ENCODE measurements at places on chromosomes 2 and 18. TPM values are rescaled to one million over a fixed set of nuclear protein-coding genes. Genes with fewer than 3 reads are reported as not detected.

Gene IMPACT
- 34.3 TPM for total RNA-seq

Gene INPP4A
- total RNA-seq, result 29.5 TPM

Gene NR4A2
- total RNA-seq, result 11.0 TPM

Gene IL18RAP
- 2.5 TPM for total RNA-seq

Gene LYPD6B
- 40.1 TPM for total RNA-seq

Gene GALR1
- total RNA-seq, result 0.07 TPM

DNA sequence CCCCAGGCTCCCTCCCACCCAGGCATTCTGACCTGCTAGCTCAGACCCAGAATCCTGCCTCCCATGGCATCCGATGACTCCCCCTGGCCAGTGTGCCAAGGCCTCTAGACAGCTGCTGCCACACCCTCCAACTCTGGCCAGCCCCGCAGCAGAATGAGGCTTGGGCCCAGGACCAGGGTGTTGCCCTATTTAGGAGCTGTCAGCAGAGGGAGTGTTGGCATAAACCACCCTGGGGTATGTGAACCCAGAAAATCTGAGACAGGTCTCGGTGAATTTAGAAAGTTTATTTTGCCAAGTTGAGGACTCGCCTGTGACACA, 134.3 kb downstream of the KLHL29 start:
- no peak overlapping the region for H3K4me3 ChIP-seq
- H3K4me1 ChIP-seq, result peaks cover 61% of the 10 kb centered on the region
- DNase-seq, result no peak
- H3K36me3 ChIP-seq, result peaks cover 16% of the 10 kb centered on the region
- H3K27me3 ChIP-seq, result peaks cover 6% of the 10 kb centered on the region

GRCh38 chr2:118718921-118719320, 128.5 kb downstream of the EN1 start:
- H3K4me3 ChIP-seq, result no peak overlapping the region
- no peak overlapping the region for H3K27ac ChIP-seq
- H3K27me3 ChIP-seq, result peaks cover 19% of the 10 kb centered on the region
- DNase-seq, result no peak
- no peaks in the 10 kb centered on the region for H3K36me3 ChIP-seq

GRCh38 chr2:196224756-196225155, 53.4 kb upstream of the STK17B start:
- H3K27me3 ChIP-seq, result no peaks in the 10 kb centered on the region
- no peaks in the 10 kb centered on the region for H3K4me1 ChIP-seq
- DNase-seq, result no peak
- H3K27ac ChIP-seq, result no peak overlapping the region
- H3K36me3 ChIP-seq, result peaks cover 16% of the 10 kb centered on the region

DNA sequence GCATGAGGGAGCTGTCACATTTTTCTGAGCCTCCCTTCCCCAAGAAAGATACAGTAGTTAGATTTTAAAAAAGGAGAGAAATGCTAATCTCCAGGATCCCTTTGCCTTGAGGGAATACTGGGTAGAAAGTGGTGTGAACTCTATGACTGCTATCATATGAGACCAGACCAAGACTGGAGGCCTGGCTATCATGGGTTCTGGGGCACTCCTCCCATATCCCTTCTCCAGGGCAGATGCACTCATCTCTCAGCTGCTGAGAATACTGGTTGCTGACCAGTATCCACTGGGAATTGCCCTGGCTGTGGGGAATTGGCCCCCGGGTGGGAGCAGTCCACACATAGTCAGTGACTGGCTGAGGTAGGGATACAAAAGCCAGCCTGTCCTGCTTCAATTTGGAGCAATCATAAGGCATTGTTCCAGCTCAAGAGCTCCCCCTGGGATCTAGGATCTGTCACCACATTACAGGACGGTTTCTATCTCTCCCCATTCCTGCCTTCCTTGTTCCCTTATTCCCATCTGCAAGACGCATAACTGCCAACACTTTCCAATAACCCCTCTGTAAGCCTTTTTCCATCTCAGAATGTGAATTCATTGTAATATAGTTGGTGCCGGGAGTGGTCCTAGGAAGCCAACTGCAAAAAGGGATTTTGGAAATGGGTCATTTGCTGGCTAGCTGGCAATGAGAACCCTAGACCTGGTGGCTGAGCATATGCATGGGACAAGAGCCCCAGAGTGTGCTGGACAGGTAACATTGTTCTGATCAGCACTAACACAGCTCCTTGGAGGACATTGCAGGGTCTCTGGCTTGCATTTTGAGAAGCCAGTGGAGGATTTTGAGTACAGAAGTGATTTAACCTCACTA, 35.4 kb upstream of the REEP1 start:
- H3K27ac ChIP-seq, result no peak overlapping the region
- peaks cover 17% of the 10 kb centered on the region for H3K27me3 ChIP-seq
- no peak overlapping the region for H3K4me3 ChIP-seq

- H3K4me3 ChIP-seq, result no peak overlapping the region
- no peaks in the 10 kb centered on the region for H3K27me3 ChIP-seq
- no peaks in the 10 kb centered on the region for H3K36me3 ChIP-seq
- peaks cover 16% of the 10 kb centered on the region for H3K4me1 ChIP-seq
- H3K27ac ChIP-seq, result no peak overlapping the region
Measured at GRCh38 chr2:226115102-226115831, 684.4 kb downstream of the IRS1 start.

DNA sequence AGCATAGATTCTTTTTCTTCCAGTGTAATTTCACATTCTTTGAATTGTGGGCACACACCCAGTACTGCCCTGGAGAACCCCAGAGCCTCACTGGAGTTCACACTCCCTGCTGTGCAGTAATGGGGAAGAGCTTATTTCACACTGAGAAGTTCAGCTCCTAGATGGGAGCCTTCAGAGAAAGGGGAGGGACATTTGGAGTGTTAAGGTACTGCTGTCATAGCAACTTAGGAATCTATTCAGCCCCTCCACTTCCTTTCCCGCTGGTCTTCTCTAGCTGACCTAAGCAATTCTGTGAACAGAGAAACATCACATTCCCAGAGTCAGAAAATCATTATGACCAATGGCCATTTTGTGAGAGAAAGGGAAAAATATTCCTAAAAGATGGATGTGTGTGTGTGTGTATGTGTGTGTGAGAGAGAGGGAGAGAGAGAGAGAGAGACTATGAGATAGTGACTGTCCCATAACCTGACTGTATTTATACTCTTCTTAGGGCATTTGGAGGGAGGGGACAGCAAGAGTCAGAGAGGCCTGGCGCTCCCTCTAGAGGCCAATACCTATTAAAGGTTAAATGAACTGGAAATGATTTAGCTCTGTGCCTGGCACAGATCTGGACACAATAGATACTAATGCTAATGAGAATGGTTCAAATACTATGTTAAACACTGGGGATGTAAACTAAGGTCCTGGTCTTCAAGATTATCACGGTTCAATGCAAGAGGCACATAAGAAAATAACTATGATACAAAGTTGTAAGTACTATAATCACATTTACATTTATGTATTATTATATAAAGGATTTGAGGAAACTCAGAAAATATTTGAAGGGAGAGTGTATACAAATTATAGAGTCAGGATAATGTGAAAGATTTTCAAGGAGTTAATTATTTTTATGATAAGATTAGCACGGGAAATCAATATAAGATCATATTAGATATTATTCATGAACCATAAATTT, 41.5 kb upstream of the RPE start:
- H3K27ac ChIP-seq, result peak overlapping the region; percentile 52
- H3K4me3 ChIP-seq, result peak overlapping the region; percentile 34
- H3K36me3 ChIP-seq, result no peaks in the 10 kb centered on the region
- no peaks in the 10 kb centered on the region for H3K27me3 ChIP-seq
- no peak for DNase-seq

DNA sequence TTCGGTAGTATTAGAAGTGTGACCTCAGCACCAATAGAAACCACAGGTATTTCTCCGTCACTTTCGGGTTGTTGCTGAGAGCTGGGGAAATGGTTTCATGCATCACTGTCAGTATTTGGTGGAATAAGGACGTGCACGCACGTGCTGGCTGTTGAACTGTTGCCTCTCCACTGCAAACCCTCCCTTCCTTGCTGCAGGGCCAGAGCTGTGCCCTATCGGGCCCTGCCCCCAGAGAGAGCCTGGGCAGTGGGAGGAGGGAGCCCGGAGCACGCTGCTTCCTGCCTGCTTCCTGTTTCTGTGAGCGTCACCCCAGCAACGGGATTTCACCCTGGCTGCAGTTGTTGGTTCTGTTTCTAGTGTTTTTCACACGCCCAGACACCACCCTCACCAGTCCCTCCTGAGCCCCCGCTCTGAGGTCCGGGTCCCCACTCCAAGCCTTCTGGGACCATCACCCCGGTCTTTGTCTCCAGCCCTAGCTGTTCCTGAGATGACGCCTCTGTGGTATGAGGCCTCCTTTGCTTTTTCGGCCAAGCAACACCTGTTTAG, 47.4 kb downstream of the LRRFIP1 start:
- peaks cover 51% of the 10 kb centered on the region for H3K4me1 ChIP-seq
- H3K27ac ChIP-seq, result peak overlapping the region; percentile 91
- peak overlapping the region; percentile 81 for H3K4me3 ChIP-seq
- DNase-seq, result no peak

GRCh38 chr2:157257312-157258252, at the start of gene GALNT5:
GALNT5 (plus strand) TSS chr2:157257705; CDS start chr2:157258083, 378 bp downstream.
- no peaks in the 10 kb centered on the region for H3K36me3 ChIP-seq
- H3K4me3 ChIP-seq, result peak within 1 kb of the TSS; percentile 79
- no peaks in the 10 kb centered on the region for H3K27me3 ChIP-seq
- H3K4me1 ChIP-seq, result peaks cover 28% of the 10 kb centered on the region
- peak within 1 kb of the TSS; percentile 2 for H3K27ac ChIP-seq
- no peak for DNase-seq

- DNase-seq, result no peak
- H3K4me1 ChIP-seq, result peaks cover 15% of the 10 kb centered on the region
- no peak overlapping the region for H3K4me3 ChIP-seq
- no peaks in the 10 kb centered on the region for H3K36me3 ChIP-seq
- peaks cover 4% of the 10 kb centered on the region for H3K27me3 ChIP-seq
Measured at GRCh38 chr18:41390309-41390708, 564.7 kb upstream of the PIK3C3 start.

GRCh38 chr18:46290440-46291020, 186.3 kb downstream of the HAUS1 start:
- H3K36me3 ChIP-seq, result no peaks in the 10 kb centered on the region
- H3K4me1 ChIP-seq, result peaks cover 17% of the 10 kb centered on the region
- DNase-seq, result no peak

DNA sequence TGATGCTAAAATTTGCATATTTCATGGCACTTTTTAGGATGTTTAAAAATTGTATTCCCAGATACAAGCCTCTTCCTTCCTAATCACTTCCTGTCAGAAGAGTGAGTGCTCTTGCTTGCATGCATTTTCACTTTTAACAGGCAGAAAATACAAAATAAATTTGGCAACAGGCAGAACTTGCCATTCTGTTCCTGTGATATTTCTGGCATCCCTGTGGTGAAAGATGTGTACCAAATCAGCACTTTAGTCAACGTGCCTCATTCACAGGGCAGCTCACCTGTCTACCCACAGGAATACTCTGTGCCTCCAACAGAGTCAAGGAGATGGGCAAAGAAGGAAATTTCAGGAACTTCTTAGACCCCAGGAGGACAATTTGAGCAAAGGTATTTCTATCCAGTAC, 360.9 kb downstream of the AKAIN1 start:
- H3K36me3 ChIP-seq, result no peaks in the 10 kb centered on the region
- no peak for DNase-seq
- H3K4me3 ChIP-seq, result no peak overlapping the region
- H3K27ac ChIP-seq, result no peak overlapping the region
- H3K27me3 ChIP-seq, result no peaks in the 10 kb centered on the region
- H3K4me1 ChIP-seq, result no peaks in the 10 kb centered on the region

DNA sequence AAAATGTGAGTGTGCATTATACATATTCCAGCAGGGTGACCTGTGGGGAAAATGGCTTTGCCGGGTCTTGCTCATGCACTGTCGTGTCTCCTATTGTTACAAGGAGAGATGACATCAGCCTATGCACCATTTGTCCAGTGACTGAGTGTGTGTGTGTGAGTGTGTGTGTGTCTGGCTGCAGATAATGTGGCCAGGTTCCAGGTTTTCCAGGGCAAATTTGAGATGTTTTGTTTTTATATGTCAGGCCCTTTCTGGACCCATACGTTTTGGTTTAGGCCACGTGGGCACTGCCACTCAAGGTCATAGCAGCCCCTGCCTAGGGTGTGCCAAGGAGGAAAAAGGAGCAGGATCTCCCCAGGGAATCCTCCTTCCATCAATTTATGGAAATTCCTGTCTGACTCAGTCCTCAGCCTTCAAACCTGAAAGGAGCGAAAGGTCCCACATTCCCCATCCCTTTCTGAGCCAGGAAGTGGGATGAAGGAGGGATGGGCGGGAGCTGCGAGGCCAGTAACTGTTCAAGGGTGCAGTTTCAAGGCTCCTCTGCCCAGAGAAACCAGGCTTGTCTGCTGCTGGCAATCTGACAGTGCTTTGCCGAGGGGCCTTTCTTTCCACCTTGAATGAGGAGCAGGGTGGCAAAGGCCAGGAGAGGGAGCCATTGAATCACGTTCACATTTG, 93.0 kb upstream of the SMAD2 start:
- no peak for DNase-seq
- peaks cover 20% of the 10 kb centered on the region for H3K27me3 ChIP-seq
- H3K27ac ChIP-seq, result peak overlapping the region; percentile 55

DNA sequence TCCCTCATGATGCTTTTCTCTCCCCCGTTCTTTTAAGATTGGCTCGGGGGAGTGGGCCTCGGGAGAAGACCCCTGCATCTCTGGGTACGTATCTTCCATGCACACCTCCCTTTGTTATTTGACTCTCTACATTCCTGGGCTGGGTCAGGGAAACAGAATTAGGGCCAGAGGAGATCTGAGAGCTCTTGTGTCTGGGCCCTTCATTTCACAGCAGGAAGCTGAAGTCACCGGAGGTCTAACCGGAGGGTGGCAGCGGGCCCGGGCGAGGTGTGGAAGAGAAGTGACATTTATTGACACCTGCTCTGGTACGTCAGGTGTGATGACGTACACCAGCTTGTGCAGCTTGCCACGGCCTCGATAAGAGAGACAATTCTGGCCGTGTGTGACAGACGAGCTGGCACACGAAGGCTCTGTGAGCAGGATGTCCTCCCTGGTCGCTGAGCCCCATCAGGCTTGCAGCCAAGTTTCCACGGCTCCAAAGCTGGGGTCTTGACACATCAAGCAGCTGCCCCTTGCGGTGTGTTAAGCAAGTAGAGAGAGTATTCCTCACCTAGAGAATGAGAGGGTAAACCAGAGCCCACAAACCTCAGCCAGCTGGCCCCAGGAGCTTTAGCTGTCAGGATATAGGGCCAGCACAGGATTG, 30.4 kb downstream of the TOGARAM2 start:
- DNase-seq, result no peak
- H3K36me3 ChIP-seq, result no peaks in the 10 kb centered on the region
